OCI-LY7 (cell line): ENCODE measurements at places on chromosomes 5 and 9.
A peak's percentile ranks its signal among the peaks of the same experiment; 100 is the strongest.

DNA sequence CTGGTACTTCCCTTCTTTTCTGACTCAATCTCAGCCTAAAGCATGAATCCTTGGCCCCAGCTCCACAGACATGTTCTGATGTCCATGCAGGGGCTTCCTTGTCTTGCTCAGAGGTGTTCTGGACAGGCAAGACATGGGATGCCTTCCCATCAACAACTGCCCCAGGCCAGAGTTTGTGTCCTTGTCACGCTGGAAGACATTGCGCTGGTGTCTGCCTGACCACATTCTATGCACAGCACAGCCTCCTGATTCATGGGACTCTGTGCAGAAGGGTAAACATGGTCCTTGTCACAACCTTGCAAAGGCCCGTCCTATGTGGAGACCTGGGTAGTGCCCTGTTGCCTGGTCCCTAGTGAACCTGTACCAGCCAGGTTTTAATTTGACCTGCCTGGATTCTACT is 212.2 kb downstream of the FSTL4 start:
- DNase-seq: no peak

DNA sequence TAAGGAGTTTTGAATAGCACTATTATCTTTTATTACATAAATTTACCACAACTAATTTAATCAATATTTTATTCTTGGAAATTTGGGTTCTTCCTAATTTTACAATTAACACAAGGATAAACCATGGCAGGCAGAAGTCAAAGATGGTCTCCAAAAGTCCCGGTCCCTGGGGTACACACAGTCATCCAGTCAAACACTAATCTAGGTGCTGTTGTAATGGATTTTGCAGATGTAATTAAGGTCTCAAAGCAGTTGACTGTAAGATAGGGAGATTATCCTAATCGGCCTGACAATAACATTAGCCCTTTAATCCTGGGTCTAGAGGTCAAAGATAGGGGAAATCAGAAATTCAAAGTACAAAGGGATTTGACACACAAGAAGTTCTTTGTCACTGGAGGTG is 57.5 kb upstream of the HTR1A start:
- no peak for DNase-seq

GRCh38 chr5:82031220-82032119 is 59.6 kb downstream of the ATG10 start:
- no peak for DNase-seq

DNA sequence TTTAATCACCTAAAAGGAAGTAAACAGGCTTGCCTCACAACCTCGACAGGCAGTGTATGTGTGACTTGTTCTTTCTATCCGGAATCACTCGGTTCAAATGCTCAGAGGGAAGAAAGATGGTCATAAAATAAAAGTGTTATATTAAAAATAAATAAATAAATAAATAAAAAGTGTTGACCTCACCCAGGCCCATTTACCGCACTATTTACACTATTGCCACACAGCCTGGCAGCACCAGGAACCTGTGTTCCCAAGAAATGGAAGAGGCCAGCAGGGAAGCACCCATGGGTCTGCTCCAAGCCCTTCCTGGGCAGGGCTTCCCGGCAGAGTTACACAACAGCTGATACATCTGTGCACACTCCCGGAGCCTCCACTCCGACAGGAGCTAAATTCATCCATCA is 127.9 kb downstream of the EFNA5 start:
- DNase-seq: no peak

GRCh38 chr9:129752900-129753729 is at the start of gene PTGES:
Gene PTGES (minus strand): TSS chr9:129753042. CDS start chr9:129753012, 30 bp downstream.
- DNase-seq: no peak

- DNase-seq: no peak
Observed at GRCh38 chr9:112218908-112219307, 43.8 kb upstream of the SUSD1 start.

DNA sequence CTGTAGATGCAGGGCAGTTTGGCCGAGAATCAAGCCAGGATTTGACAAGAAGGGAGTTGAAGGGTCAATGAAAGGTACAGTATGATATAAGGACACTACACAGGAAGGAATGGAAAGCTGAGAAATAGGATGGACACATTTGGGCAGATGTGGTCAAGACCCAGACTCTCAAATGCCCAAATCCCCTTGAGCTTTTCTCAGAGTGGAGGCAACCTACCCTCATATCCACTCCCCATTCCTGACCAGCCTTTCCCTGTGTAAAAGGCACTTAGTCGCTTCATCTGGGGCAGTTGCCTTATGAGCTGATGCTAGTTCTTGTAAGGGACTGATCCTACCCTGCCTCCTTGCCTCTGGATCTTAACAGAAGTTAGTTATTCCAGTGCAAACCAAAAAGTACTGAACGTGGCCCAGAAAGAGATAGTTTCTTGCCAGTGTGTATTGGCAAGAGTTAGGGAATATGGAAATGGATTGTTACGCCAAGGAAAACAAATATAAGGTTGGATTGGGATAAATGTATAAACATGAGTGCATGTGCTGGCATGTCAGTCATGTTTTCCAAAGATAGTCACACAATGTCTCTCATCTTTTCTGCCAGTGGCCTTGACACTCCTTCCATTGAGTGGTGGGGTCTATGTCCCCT is 4.1 kb upstream of the MCCC2 start:
- no peak for DNase-seq

DNA sequence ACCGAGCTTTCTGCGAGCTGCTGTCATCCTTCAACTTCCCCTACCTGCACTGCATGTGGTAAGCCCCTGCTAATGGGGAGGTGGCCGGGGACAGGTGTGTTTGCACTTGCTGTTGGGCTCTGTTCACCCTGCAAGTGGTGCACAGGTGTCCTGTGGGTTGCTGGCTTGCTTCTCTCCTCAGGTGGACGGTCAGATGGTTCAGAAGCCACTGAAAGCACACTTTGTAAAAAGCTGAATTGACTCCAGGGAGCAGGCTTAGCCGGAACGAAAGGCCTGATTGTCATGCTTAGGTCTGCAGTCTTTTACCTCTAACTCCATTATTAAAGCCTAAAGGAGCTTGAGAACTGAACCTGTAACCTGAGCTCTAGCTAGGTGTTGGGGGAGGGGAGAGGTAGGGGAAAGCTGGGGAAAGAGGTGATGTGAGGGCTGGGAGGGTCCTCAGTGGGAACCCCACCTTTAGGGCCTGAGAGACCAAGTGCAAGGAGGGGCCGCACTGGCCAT is 37.6 kb downstream of the ACER2 start:
- no peak for DNase-seq

DNA sequence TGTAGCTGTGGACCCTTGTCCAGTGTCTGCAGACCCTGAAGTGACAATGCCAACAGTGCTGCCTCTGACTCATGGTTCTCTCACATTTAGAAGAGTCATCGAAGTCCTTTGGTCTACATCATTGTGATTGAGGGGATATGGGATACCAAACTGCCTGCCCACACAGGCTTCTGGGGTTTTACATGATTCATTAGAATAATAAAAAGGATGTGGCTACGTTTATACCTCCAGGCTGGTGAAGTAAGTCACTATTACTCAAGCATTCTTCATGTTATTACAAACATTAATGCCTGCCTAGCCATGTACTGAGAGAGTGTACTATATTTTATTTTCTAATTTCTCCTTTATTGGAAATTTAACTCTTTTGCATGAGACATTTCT is 365.7 kb downstream of the SPATA31D1 start:
- no peak for DNase-seq

DNA sequence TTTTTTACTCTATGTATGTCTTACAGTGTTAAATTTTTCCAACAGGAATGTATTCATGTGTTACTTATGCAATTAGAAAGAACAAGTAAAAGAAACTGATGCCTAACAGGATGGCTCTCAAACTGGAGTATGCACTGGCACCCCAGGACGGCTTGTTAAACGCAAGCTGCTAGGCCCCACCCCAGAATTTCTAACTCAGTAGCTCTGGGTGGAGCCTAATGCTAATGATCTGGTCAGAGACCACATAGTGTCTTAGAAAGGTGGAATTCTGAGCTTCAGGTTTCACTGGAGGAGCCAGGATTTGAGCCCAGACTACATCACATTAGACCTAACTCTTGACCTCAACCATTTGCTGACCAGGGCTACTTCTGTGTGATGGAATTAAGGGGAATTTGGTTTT is 34.4 kb downstream of the SHC3 start:
- DNase-seq: no peak

DNA sequence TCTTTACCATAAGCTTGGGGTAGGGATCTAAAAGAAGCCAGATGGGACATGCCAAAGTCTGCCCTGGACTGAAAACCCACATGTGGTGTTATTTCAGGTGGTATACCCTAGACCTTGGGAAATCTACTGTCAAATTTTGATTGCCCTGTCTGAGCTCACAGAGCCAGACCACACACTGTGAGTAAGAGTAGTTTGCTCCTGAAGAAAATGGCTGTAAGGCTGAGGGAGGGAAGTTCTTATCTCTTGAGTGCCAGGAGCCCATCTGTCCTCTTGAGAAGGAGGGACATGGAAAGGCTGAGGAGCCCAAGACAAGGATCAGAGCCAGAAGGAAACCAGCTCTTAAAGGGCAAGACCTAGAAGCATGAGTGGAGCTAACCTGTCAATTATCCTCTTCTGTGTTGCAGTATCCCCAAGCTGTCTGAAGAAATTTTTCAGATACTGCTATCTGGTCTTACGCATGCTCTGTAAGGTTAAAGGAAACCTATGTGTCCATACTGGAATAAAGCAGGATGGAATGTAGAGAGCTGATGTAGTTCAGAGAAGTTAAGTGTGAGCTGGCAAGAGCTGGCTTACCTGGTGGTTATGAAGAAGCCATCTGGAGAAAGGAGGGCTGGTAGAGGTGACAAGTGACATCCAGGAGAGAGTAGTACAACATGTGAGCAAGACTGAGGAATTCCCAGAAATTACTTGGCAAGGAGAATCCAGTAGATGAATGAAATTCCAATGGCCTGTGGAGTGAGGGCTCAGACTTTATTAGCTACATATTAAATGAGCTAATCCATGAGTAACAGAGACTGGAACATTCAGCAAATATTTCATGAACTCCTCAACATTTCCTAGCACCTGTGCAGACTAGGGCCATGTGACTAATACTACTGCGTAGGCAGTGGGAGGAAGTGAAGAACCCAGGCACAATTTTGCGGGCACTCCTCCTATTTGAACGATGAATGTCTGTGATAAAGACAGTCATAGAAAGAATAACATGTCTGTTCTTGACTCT is 389.1 kb upstream of the KIF2A start:
- DNase-seq: no peak

DNA sequence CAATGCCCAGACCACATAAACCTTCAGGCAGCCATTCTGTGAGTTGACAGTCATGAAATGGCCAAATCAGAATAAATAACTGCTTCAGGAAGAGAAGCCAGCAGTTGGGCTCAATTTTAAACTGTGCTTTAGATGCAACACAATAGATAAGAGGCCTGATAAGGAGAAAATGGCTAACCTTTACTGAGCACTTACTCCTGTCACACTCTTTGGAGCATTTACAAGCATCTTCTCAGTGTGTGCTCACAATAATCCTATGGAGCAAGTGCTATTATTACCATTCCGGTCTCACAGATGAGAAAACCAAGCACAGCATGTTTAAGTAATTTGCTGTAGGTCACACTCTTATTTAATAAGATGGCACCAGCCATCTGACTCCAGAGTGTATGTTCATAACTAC is 11.5 kb upstream of the SH3RF2 start:
- no peak for DNase-seq

DNA sequence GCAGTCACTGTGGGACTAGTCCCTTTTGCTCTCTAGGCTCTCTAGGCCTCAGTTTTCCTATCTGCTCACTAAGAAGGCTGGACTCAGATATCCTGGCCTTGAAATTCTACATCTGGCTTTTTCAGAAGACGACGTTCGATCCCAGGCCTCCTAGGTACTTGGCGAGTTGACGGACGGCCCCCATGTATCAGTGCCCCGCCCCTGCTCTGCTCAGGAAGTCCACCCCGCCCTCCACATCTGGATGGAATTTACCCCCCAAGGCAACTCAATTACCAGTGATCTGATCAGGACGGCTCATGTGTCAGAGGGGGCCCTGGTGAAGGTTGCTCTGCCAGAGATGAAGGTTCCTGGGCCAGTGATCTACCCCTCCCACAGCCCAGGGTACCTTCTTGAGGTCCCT is 44.1 kb upstream of the SYNPO start:
- DNase-seq: no peak

DNA sequence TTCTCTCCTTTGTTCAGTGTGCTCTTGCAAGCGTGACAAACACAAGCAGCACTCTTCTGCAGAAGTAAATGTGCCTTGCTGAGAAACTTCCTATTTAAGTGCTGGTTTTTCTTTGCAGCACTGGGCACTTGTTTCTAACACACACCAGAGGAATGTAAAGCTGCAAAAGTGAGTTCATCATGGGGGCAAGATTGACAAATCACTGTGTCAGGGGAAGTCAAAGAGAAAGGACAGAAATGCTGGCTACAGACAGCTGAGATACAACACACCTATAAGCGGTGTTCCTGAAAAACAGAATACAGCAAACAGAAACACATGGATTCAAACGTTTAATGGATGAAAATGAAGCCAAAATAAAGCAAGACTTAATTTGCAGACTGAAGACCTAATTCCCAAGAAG is 19.6 kb downstream of the ROR2 start:
- DNase-seq: peak; percentile 15

GRCh38 chr5:127519527-127519926 is 2.1 kb downstream of the PRRC1 start:
- no peak for DNase-seq

- DNase-seq: no peak
Observed at GRCh38 chr9:96363175-96363967, 20.1 kb downstream of the SLC35D2 start.

DNA sequence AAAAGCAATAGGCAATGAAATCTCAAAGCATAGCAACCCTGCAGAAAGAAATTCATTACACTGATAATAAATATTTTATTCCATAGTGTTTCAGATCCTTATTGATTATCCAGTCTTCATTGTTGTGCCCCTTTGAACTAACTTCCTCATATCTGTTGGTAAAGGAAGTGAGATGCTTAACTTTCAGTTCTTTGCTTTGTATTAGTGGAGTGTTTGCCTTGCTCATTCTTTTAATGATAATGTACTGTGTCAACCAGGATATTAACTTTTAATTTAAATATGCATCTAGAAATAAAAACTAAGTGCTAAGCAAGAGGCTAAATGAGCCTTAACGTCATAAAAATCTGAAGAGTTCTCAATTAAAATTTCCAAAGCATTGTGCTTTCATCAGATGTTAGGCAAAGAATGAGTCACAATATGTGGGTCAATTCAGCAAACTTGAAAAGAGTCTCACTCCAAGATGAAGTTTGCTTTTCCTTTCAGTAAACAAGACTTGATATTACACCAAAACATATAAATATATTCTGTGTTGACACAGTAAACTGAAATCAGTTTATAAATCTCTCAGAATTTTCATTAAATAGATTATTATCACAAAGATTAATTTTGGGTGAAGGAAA is 105.9 kb downstream of the GIN1 start:
- DNase-seq: no peak
